ENCODE measurements at places on chromosomes 6 and 20.
A peak's percentile ranks its signal among the peaks of the same experiment; 100 is the strongest.

- no peak for DNase-seq
These were observed 69.1 kb upstream of the HIVEP1 start for GRCh38 chr6:11943060-11943459.

GRCh38 chr20:4519534-4519933, 202.2 kb upstream of the PRND start:
- no peak for DNase-seq

- DNase-seq = no peak
These were observed 137.0 kb upstream of the BMP2 start for GRCh38 chr20:6630514-6630913.

- no peak for DNase-seq
These were observed 59.1 kb upstream of the CDYL start for GRCh38 chr6:4717124-4717523.

DNA sequence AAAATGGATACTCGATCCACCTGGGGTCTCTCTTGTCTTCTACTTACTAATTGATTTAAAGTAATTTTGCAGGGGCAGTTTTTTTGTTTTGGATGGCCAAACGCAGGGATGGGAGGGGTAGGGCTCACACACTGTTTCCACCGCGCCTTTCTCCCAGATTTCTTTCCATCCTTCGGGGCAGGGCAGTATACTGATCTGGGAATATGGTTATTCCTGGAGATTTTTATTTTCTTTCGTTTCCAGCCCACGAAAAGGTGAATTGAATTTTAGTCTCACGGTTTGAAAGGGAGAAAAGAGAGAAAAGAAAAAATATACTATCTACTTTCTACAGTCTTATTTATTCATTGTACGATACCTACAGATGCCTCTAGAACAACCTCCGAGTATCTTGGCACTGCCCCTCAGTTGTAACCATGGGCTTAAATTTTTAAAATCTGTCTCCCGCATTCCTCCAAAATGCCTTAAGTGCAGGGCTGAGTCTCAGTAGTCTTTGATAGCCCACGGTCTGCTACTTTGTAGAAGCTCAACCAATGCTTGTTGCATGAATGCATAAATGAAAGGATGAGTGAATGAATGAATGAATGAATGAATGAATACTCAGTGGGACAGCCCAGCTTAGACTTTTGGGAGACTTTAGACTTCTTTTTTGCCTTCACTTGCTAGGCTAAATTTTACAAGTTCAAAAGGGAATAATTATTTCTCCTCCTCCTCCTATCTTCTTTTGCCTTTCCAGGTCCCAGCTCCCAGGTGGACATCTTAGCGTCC, 18.1 kb upstream of the TRIM27 start:
- no peak for DNase-seq

- DNase-seq = no peak
These were observed 30.4 kb downstream of the GABRR1 start for GRCh38 chr6:89186762-89187161.

DNA sequence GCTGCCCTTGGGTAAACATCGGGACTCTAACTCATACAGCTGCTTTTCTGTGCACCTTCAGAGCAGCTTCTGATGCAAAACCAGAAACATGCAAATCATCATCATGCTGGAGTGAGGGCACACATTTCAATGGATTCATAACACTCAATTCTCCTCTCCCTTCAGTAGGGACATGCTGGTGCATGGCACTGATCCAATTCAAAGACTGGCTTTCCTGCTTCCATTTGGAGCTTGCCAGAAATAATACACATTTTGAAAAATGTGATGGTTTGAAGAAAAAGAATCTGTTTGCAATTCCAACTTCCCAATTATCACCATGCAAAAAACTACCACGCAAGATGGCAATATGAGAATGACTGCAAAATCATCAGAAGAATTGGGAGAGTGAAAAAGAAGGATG, 65.2 kb upstream of the PDE10A start:
- DNase-seq = no peak

- no peak for DNase-seq
These were observed 744.1 kb upstream of the GJE1 start for GRCh38 chr6:141388666-141389065.

DNA sequence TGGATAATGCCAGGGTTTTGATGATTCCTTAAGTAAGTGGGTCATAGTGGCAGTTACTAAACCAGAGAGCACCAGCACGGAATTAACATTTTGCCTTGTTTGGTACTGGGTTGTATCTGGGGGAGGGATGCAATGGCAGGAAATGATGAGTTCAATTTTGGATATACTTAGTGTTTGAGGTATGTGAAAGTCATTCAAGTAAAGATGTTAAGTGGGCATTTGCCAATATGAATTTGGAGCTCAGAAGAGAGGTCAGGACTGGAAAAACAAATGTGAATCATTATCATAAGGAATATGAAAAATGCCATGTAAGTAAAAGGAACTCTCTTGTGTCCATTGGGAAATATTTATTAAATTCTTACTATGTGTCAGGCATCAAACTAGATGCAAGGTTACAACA, 6.2 kb downstream of the PXT1 start:
- DNase-seq = no peak

DNA sequence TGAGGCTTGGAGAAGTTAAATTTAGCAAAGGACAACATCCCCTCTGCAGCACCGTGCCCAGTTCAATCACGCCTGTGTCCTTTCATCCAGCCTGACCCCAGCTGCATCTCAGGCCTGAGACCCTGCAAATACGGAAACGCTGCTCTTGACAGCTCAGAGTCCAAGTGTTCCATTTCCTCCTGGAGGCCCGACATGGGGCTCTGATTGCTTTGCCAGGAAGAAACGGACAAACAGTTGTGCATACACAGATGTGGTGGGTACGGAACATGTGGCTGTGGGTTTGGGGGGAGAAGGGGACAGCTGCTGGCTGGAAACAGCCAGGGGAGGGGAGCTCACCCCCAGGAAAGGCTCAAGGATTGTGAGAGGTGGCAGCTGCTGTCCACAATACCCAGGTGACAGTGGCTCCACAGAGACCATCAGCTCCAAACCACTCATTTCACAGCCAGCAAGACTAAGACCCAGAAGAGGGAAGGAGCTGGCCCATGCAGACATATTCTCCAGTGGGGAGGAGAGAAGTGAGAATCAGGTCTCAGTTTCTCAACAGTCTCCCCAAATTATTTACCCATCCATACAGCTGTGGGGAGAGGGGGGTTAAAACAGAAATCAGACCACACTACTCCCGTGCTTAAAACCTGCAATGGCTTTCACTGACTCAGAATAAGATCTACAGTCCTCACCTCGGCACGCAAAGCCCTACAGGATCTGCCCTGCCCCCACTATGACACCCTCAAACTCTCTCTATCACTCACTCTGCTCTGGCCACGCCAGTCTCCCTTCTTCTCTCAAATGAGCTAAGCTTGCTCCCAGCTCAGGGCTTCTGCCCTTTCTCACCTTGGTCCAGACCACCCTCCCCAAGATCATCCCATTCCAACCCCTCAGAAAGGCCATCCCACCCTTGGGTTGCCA, 89.1 kb downstream of the PREX1 start:
- no peak for DNase-seq

GRCh38 chr6:57190140-57190539, 18.0 kb downstream of the BAG2 start:
- peak; percentile 5 for DNase-seq

- DNase-seq = no peak
These were observed 989 bp downstream of the SERINC3 start for GRCh38 chr20:44520881-44521280.

Measured in stimulated activated naive CD4-positive, alpha-beta T cell (primary cell).